C1 segment of cervical spinal cord (tissue), 14 donors: ENCODE measurements at places on chromosomes 1 and 21.

DNA sequence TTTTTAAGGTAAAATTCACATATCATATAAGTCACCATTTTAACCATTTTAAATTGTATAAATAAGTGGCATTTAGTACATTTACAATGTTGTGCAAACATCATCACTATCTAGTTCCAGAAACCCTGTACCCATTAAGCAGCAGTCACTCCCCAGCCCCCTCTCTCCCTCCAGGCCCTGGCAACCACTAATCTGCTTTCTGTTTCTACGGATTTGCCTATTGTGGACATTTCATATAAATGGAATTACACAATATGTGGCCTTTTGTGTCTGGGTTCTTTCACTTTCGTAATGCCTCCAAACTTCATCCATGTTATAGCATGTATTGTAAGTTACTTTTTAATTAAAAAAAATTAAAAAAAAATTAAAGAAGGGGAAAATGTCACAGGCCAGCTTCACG is 58.0 kb upstream of the RAB3GAP2 start:
- no peak for DNase-seq

DNA sequence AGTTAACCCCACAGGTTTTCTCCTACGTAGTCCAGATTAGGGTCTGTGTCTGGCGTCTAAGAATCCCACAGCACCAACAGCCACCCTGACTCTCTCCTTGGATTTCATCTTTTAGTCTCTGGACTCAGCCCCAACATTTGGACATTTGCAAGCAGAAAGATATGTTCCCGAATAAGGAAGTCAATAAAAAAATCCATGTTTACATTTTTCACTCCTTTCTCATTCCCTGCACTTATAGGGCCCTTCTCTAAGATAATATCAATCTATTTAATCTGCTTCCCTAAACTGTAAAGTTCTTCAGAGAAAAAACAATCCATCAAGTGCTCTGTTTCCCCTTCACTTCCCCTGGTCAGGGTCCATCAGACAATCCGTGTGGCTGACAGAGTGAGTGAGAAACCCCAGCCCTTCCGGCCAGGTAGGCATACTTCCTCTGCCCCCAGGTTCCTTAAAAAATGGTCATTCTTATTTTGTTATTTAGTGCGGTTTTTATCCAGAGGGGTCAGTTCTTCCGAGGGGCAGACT is 105.9 kb upstream of the CDC42BPA start:
- no peak for DNase-seq

DNA sequence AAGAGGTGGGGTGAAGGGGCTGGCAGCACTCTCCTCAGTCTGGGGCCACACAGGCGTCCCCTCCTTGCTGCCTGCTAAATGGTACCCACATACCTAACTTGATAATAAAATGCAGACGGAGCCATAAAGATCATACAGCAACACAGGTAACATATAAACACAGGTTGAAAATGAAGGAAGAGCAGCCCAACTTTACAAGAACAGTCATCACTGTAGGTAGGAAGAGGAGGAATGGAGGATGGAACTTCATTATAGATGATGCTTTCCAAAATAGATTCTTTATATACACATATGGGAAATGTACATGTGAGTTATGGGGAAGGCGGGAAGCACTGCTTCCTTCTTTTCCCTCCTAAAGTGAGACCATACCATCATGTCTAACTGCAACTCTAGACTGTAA is 13.4 kb downstream of the C2CD2 start:
- DNase-seq: no peak

DNA sequence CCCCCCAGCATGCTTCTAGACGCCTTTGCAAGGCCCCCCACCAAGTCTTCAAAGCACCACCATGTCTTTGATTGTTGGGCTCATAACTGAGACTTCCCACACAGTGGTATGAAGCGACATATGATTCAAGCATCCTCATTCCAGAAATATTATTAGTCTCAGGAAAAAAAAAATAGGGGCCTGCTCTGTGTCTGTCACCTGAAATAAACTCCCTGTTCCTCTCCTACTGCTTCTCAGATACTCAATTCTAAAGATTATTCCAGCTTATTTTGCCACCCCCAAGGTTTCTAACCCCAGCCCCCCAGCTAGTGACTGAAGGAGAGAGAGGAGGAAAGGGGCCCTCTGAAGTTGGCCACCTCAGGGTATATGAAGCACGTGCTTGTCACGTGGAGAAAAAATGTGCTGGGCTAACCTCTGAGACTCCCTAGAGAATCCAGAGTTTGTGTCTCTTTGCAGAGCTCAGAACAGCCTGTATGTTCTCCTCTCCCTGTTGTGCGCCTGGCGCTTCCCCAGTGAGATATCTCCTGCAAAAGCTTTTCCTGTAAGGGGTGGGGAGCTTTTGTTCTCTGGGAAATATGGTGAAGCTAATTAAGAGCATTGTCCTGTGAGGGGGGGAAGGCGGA is 35.9 kb upstream of the RASAL2 start:
- DNase-seq: no peak

DNA sequence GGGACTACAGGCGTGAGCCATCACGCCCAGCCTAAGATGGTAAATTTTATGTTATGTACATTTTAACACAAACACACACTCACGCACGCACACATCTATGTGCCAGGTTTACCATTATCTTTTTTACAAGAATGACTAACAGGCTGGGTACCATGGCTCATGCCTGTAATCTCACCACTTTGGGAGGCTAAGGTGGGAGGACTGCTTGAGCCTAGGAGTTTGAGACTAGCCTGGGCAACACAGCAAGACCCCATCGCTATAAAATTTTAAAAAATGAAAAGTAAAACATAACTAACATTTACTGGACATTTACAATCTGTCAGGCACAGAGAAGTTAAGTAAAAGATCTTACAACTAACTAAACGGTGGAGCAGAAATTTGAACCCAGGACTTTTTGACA is 14.7 kb downstream of the GATAD2B start:
- no peak for DNase-seq

DNA sequence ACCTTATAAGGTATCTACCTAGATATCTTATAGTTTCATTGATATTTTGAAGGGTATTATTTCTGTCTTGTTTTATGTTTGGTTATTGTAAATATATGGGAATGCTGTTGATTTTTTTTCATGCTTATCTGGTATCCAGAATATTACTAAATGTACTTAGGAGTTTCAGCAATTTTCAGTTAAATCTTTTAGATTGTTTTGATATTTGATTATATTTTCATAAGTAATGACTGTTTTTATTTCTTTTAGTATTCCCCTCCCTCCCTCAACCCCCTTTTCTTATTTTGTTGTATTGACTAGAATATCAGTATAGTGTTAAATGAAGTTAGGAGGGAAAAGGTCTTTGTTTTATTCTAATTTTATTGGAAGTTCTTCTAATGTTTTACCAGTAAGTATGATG is 344.4 kb upstream of the PROX1 start:
- DNase-seq: no peak

GRCh38 chr1:211928290-211928801 is 97.8 kb upstream of the LPGAT1 start:
- DNase-seq: no peak

GRCh38 chr1:210582205-210582970 is 253.7 kb downstream of the HHAT start:
- DNase-seq: no peak

DNA sequence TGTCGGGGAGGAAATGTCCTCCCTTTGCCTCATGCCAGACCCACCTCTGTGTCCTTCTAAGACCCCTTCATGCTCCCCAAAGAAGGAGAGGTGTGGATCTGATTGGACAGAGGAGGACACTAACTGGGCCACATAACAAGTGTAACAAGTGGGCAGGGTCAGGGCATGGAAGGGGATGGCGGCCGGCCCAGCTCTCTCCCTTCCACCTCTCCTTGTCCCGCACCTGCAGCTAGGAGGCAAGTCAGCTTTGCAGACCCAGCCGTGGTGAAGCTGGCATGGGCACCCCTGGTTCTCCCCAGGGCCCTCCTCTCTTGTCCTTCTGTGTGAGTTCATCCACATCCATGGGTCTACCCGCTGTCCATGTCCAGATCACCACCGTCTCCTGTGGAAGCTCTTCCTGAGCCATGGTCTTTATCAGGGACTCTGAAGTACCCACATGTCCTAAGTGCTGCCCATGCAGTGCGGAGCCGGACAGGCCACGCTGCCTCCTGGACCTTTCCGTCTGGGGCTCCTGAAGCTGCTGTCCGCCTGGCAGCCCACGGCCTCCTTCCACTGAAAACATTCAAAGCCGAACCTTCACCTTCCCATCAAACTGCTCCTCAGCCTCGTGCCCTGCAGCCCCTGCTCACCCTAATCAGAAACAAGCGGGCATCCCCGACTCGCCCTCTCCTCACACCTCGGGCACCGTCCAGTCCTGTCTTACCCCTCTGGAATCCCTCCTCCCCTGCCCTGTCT is 460.5 kb downstream of the PTPRU start:
- no peak for DNase-seq

DNA sequence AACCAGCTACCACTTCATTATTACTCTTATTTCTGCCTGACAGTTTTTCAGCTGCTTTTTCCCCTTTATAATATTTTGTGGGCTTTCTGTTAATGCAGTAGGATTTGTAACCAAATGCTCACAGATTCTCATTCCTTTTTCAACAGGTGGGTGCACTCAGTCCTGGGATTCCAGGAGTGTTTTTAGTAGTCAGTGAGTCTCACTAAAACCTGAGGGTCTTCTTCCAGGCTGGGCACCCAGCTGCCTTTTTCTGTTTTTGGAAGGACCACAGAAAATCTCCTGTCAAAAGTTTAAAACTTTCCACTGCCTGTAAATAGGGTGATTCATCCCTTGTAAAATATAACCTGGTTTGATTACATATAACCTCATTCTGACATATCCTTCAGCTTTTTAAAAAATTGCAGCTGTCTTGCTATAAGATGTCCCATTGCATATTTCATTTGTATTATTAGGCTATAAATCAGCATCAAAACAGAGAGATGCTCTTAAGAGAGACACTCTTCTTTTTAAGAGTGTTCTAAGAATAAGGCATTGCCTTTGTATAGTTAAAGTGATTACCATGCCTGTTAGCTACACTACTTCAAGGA is 16.8 kb upstream of the CEP350 start:
- DNase-seq: no peak

- DNase-seq: no peak
These were observed 87.2 kb downstream of the PEX14 start for GRCh38 chr1:10561955-10562354.

- no peak for DNase-seq
These were observed 26.4 kb upstream of the EEIG2 start for GRCh38 chr1:108533351-108534083.

DNA sequence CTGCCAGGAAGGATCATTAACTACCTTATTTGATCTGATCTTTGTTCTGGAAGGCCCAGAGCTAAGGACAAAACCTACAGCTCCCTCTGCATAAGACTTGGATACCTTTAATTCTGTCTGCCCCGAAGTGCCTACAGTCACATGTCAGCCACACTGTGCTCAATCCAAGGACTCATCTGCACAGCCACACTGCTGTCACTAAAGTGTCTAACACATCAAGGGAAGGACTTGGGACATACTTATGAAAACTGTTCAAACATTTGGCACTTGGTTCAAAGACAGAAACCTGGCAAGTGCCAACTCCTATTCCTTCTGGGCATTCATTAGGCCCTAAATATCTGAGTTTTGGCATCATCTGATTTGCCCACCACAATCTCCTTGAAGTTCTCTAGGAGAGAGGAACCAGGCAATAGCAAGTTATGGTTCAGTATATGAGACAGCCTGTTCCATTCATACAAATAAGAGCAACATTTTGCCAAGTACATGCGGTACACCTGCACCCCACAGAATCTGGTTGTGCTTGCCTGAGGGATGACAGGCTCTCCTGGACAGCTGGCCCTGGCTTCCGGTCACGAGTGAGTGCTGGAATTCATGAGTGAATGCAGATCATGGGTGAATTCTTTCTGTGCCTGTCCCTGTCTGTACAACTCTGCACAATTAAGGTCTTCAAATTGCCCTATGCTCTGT is 105.9 kb downstream of the KCNK1 start:
- DNase-seq: no peak

GRCh38 chr1:184840596-184840995 is 85.9 kb upstream of the EDEM3 start:
- DNase-seq: no peak

- no peak for DNase-seq
These were observed 20.0 kb downstream of the CACNA1E start for GRCh38 chr1:181503171-181503810.

GRCh38 chr21:25572861-25573310 is 34.4 kb downstream of the MRPL39 start:
- no peak for DNase-seq

DNA sequence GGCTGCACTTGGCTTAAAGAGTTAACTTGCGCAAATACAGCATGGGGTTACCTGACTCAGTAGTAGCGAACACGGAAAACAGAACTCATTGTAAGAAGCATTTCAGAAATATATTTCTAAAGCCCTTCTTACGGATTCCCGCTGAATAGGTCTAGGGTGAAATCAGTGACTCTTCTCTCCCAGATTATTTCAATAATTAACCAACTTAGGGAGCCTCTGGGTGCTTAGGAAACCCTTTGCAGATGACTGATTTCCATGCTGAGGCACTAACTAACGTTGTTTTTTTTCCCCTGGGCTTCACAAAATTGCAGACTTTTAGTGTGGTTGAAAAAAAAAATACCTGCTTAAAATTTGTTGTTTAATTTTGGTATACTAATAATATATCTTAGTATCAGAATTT is 40.3 kb downstream of the BTG3 start:
- DNase-seq: no peak

GRCh38 chr21:35072960-35073359 is 23.9 kb upstream of the RUNX1 start:
- no peak for DNase-seq

DNA sequence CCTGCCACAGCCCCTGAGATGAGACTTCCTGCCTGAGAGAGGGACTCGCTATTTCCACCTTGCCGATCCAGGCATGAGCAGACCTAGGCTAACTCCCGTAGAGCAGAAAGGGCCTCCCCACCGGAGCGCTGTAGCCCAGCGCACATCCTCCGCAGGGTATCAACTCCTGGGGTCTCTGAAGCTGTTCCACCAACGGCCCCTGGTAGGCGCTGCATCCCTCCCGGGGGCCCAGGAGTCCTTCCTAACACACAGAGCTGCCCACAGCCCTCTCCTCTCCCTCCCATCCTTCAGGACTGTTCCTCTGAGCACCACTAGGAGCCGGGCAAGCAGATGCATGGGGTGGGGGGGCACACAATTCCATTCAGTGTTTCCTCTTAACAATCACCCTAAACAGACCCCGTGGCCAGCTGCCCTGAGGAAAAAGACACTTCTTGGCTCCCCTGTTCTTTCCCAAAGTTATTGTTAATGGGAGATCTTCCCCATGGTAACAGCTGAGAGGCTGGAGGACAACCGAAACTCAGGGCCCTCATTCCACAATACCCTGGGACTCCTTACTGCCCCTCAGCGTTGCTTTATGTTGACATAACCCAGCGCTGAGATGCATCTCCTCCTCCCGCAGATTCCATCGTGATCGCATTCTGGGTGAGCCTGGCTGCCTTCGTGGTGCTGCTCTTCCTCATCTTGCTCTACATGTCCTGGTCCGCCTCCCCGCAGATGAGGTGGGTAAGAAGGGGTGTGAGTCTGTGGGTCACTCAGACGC is 7.5 kb downstream of the MRAP start:
- DNase-seq: peak; percentile 56
